ENCODE measurements at places on chromosomes 3 and 15. TPM values are rescaled to one million over a fixed set of nuclear protein-coding genes. Genes with fewer than 3 reads are reported as not detected.

- DNase-seq: no peak
Measured at GRCh38 chr3:12708584-12709192, 44.8 kb upstream of the RAF1 start.

TRIM71 gene
- not detected for total RNA-seq

ABHD17C gene
- total RNA-seq: 8.2 TPM

DNA sequence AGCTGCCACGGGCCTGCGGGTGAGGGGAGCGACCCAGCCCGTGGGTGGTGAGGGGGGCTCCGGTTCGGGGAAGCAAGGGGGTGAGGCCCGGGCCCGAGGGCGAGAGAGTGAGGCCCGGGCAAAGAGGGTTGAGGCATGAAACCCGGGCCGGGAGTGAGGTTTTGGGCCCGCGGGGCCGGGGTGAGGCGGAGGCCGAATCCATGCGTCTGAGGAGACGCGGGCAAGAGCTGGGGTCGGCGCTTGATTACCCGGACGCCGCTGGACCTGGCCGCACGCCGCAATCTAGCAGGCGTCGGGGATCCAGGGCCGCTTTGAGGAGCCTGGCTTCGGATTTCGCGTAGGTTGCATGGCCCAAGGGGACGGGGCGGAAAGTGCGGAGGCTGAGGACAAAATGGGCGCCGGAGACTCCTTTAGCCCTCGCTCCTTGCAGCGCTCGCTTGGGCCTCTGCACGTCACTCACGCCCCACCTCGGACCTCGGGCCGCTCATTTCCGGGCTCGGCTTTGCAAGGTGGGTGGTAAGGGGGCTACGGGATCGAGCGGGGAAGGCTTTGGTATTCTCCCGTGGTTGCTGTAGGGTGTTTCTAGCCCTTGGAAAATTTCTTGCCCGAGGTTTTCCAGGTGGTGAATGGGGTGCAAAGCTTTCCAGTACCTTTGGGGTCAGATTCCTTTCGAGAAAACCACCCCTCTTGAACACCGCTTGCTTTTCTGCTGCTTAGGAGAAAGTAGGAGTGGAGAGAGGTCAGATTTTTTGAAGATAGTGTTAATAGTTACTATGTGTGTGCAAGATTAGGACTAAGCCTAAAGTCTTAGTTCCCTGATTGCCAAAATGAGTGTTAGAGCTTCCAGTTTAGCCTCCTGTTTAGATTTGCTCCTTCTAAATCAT, 827 bp downstream of the SLC25A36 start:
- peak; percentile 63 for DNase-seq

TNIK gene
- total RNA-seq: 29.6 TPM

- DNase-seq: no peak
Measured at GRCh38 chr3:78406396-78406795, 1361.4 kb downstream of the ROBO1 start.

DNA sequence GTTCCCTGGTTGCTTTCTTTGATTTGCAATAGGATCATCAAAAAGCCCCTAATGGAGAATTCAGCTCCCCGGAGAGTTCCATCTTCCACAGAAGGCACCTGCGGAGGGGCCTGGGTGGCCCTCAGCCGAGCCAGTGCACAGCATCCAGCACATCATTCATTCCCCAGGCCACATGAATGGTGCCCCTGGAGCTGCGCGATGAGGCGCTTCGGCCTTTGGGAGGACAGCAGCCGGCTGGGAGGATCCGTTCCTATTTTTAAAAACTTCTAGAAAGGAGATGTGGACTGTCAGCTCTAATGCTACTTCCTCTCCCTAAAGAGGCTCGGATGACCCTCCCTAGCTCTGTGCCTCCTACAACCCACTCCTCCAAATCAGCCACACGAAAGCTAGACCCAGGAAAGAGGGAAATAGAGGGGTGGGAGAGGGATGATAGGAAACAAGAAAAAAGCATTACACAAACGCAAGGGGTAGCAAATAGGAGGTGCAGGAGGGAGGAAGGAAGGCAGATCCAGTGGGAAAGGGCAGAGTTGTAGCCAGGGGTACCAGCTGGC, 20.3 kb downstream of the EHD4 start:
- DNase-seq: no peak

- DNase-seq: no peak
Measured at GRCh38 chr3:56869157-56869889, 67.6 kb upstream of the ARHGEF3 start.

GRCh38 chr3:122104515-122105194, 49.5 kb downstream of the CD86 start:
- DNase-seq: no peak

GPR15 gene
- not detected for total RNA-seq

BCL2A1 gene
- total RNA-seq: not detected

DNA sequence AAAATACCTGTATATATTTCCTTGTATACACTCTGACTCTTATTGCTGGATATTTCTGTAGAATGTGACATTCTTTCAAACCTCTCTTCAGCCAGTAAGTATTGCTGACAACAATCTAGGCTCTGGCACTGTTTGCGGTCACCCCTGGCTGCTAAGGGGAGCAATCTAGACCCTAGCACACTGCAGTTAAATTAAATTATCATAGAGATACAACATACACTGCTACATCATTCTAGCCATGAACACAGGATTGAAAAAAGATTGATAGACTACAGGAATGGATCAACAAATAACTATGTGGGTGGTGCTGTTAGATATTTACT, 108.7 kb upstream of the MEIS2 start:
- DNase-seq: no peak

ZPLD1 gene
- not detected for total RNA-seq

DNA sequence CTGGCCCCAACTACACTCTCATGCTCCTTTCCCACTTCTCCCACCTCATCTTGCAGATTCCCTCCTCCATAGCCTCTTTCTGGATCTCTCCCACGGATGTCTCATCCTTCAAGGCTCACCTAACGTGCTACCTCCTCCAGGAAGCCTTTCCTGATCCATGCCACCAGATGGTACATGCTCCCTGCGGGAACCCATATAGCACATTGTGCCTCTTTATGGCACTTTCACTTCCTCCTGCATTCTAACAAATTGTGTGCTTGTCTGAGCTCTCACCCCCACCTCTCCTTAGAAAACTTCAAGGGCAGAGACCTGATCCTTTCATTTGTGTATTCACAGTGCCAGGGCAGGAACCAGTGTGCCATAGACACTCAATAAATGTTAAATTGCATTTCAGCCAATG, 63.0 kb downstream of the HES1 start:
- no peak for DNase-seq

DNA sequence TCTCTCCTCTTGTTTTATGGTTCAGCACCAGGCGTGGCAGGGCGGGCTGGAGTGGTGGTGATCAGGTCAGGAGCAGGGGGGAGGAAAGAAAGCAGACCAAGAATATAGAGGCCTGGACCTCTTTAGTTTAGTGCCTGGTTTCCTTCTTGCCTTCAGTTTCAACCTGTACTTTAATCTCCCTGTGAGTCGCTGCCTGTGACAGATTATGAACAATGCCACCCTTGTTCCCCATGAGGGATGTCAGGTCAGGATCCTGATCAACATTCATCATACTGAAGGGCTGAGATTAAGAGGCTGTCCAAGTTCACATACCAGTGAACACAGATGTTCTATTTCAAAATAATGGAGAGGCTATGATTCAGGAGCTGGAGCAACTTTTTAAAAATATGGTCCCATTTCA, 11.4 kb downstream of the ENTPD3 start:
- DNase-seq: no peak

HTR3E gene
- not detected for total RNA-seq

GRCh38 chr3:66789580-66790237, 208.4 kb upstream of the KBTBD8 start:
- no peak for DNase-seq

GRCh38 chr15:101445562-101446517, 43.7 kb downstream of the PCSK6 start:
- DNase-seq: peak; percentile 92

- DNase-seq: peak; percentile 22
Measured at GRCh38 chr3:187011915-187012314, 81.6 kb downstream of the ST6GAL1 start.

DNA sequence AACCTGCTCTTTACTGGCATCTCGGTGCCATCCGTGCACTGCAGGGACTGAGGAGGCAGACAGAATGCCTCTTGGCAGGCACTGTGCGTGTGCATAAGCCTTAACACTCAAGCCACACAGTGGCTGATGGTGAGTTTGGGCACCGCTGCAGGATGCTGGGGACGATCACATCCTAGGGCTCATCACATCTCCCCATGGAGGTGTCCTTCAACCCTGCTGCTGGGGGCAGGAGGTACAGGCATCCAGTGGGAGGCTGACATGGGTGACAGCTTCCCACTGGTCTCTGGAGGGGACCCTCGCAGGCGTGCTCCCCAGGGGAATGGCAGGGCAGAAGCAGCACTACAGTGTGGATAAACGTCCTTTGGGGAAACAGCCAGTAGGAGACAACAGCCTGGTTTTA, 190.9 kb downstream of the ADAMTS17 start:
- no peak for DNase-seq

DNA sequence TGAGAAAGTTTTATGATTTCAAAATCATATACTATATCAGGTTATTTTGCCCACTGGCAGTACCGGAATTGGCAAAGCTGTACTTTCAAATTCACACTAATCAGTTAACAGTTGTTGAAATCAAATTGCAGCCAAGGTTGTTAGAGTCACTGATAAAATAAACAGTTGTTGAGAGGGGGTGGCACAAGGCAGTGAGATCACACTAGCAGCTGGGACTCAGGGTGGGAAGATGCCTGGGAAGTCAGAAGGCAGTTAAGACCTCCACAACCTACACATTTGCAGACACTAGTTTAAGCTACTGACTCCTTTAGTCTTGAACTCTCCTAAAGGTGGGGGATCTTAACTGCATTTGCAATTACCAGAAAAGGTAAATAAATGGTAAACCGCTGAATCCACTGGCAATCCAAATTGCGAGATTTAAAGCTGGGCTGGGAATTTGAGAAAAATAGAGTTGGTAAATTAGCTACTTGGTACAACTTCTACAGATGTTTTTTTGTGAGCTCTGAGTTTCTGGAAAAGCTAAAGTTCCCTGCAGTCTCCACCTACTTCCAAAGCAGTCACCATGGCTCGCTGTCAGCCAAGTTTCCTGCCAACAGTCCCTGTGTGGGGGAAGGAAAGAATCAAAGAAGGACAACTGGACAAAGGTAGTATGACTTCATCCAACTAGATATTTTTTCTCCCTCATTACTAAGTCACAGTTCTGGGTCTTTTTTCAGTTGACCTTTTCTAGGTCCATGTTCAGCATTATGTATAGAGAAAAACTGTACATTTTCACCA, 105.7 kb downstream of the ZNF385D start:
- peak; percentile 4 for DNase-seq

WDR93 gene
- not detected for total RNA-seq

DNA sequence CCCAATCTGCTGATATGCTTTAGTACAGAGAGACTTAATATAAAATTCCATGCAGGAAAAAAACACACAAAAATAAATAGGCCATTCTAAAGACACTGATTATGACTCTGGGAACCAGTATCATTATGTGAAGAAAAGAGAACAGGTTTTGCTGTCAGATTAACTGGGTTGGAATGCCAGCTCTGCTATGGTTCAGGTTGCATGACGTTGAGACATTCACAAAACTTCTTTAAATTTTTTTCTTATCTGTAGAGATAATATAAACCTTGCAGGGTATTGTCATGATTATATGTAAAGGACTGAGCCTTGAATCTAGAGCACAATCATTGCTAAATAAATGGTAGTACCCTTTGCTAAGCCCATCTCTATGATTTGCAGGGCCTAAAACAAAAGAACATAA, 86.0 kb downstream of the CPNE4 start:
- no peak for DNase-seq

DNA sequence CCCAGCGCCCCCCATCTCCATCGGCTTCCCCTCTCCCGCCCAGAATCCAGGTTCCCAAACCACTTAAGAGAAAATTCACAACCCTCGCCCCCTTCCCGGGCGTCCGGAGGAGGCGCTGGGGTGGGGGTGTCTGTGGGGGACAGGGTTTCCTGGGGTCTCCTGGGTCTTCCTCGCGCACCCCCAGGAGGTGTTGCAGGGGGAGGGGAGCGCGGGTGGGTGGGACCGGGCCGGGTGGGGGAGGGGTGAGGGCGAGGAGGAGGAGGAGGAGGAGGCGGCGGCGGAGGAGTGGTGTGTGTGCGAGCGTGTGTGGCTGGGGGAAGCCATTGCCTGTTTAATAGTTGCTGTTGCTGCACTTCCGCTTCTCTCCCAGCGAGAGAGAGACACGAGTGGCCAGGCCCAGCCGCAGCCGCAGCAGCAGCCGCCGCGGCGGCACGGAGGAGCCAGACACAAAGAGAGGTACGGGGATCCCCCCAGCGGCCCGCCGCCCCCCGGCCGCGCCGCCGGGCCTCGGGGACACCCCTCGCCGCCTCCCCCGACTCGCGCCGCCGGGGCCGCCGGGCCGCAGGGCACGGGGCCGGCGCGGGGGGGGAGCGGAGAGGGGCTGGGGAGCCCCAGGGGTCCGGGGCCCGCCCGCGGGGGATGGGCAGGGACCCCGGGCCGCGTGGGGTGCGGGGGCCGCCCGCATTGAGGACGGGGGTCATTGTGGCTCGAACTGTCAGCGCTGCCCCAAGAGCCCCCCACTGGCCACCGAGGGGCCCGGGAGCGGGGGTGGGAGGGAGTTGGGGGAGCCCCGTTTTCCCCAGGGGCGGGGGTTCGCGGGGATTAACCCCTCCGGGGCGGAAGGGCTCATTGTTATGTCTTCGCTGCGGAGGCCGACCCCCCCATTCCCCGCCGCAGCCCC, at the start of gene UBE2E1:
Gene UBE2E1, plus strand, starts transcription at position 323 of the 901 bp plus-strand sequence. CDS start 1,315 bp downstream, outside the sequence.
- DNase-seq: peak; percentile 55

NR2E3 gene
- total RNA-seq: 0.25 TPM

TLE3 gene
- 56.9 TPM for total RNA-seq

GRCh38 chr15:59292442-59293151, 80.1 kb downstream of the MYO1E start:
- DNase-seq: peak; percentile 91

GRCh38 chr15:93167291-93167690, 78.3 kb upstream of the RGMA start:
- no peak for DNase-seq

GRCh38 chr15:75727851-75728715, 15.4 kb upstream of the CSPG4 start:
- peak; percentile 34 for DNase-seq

PRR20G gene
- total RNA-seq: not detected

DNA sequence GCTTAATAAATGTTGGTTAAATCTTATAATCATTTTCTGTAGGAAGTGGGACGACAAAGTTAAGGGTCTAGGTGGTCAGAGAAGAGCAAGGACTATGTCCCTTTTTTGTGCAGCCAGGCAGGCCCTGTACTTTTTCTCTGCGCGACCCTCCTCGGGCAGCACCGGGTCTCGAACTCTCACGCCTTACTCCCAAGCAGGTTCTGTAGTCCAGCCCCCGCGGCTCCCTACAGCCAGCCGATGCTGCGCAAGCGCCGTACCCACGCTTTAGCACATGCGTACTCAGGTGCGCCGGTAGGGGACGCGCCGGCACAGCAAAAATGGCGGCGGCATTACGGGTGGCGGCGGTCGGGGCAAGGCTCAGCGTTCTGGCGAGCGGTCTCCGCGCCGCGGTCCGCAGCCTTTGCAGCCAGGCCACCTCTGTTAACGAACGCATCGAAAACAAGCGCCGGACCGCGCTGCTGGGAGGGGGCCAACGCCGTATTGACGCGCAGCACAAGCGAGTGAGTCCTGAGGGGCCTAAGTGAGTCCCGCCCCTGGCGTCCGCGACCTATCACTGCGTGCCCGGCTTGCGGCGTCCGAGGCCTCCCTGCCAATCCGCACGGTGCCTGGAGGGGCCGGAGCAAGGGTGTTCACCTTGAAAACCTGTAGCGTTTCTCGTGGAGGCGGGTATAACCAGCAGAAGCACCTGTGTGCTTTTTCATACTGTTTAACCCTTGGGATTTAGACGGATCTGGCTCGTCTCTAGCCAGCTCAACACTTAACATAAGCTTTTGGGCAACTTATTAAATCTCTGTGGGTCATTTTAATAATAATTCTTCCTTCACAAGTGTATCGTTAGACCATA, at the start of gene PCCB:
Gene PCCB, plus strand, starts transcription at position 282 of the 844 bp plus-strand sequence. Its CDS starts 36 bp downstream, at position 318.
- DNase-seq: peak; percentile 96

GRCh38 chr15:74387141-74387541, 19.7 kb upstream of the CYP11A1 start:
- no peak for DNase-seq
